ENCODE measurements at places on chromosomes 4 and X.
A peak's percentile ranks its signal among the peaks of the same experiment; 100 is the strongest.

- no peak for DNase-seq
These were observed 77.6 kb downstream of the FBXL5 start for GRCh38 chr4:15577508-15577907.

GRCh38 chr4:100421361-100421978 lies 96.4 kb downstream of the EMCN start:
- peak; percentile 51 for DNase-seq

DNA sequence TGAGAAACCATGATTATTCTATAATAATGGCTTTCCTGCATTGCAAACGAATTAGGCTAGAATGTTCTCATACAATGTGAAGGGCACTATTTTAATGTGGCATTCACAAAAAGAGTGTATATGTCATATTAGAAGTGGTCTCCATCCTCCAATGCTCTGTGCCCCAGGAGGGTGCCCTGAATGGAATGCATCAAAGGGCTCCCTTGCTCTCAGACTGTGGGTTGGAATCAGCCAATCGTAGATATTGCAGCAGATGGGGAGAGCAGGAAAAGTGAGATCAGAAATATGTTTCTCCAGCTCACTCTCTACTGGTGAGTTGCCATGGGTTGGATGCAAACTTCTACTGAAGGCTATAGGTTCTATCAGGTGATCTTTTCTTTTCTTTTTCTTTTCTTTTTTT lies 11.9 kb upstream of the NSUN7 start:
- no peak for DNase-seq

GRCh38 chr4:153432965-153433753 lies 33.0 kb upstream of the TMEM131L start:
- DNase-seq = peak; percentile 77

DNA sequence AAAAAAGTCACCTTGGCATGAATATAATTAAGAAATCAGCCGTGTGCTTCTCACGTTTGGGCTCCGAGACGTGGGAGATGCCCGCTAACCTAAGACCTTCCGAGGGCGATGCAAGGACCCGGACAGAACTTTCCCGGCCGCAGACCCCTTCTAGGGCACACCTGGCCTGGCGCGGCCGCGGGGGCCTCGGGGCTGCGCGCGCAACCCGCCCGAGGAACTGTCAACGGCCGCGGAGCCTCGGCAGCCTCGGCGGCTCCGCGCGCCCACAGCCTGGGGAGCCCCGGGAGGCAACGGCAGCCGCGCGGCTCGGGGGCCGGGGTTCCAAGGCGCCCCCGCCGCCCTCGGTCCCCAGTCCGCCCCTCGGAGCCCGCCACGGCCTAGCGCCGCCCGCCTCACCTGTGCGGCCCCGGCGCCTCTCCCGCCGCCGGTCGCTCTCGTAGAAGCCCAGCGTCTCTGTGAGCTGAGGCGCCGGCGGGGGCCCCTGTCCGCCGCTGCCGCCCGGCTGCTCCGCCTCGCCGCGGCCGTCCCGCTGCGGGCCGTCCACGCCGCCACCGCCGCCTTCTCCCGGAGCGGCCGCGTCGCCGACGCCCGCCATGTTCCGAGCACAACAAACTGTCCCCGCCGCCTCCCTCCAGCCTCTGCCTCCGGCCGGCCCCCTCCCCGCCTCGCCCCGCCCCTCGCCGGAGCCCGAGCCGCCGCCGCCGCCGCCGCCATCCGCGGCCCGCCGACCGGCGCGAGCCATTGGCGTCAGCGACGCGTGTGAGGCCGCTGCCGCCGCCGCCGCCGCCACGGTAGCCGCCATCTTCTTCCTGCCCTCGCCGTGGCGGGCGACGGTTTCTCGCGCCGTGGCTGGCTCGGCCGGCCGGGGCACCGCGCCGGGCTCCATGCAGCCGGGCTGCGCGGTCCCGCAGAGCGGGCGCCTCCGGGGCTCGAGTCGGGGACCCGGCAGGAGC lies at the start of gene TAPT1:
Gene TAPT1, minus strand, starts transcription at position 609 of the 953 bp plus-strand sequence. Its CDS starts 14 bp downstream, at position 595.
- DNase-seq = no peak

DNA sequence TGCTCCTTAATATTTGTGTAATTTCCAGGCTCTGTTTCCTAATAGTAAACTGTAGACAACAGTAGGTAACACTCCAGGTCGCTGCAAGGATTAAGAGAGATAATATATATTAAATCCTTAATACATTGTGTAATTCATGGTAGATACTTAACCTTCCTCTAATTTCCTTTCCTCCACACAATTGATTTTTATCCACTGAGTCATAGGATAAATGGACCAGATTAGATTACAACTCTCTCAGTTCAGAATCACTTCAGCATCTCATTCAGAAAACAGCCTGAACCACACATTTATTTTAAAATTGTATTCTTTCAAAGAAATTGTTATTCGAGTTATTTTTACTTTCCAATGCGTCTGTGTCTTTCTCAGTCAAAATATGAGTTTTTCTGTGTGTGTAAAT lies 17.1 kb downstream of the GK2 start:
- no peak for DNase-seq

DNA sequence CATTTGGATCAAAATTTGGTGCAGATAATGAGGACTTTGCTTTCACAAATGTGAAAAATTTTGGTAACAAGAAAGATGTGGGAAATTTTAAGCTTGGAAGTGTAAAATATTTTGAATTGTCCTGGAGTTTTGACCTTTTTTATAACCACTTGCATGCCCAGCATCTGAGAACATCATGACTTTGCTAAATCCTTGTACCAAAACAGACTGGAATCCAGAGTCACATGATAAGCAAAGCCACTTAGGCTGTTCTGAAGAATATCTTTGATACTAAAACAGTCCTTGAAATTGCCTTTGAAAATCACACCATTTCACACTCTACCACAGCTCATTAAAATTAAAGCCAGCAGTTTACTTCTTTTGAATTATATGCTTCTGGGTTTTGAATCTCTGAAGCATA lies 2.5 kb upstream of the PPM1K start:
- DNase-seq = no peak

DNA sequence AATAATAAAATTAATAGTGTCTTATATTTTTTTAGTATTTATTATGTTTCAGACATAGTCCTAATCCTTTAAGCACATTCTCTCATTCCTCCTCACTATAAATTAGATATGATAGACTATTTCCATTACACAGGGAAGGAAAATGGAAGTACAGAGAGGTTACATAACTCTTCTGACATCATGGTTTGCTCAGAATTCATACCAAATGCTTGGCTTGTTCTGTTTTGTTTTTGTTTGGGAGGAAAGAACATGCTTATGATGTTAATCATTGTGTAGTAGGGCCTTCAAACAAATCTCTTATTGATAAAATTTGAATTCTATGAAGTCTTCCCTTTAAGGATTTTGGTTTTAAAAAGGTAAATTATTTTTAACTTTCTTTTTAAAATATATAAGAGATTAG lies 59.5 kb downstream of the RXFP1 start:
- DNase-seq = no peak

DNA sequence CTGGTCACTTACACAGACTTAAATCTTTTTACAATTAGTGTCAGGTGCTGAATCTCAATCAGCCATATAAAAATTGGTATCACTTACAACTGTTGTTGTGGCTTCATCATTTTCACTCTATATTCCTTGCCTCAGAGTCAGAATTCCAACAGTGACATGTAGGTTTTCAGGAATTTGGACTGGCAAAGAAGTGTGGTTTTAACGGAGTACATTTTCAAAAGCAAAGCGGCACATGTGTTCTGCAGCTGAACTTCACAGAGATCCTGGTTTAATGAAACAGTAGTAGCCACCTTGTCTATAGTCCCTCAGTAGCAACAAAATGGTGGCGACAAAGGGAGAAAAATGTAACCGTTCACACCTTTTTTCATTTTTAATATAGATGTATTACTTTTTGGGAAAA lies 486.6 kb downstream of the FAT4 start:
- no peak for DNase-seq

DNA sequence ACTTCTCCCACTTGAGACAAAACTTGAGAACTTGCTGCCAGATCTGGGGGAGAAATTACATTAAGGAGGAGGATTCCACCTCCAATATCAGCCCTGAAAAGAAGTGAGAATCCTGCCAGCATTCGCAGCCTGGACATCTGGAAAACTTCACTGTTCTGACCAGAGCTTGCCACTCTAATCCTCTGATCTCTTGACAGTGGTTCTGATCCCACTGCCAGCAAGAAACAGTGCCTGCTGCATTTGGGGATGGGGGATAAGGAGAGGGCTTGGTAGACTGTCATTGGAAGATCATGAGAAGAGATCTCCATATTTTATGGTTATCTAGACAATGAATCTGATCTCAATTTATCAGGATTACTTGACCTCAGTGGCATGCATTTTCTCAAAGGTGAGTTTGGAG lies 49.8 kb upstream of the TMEM33 start:
- DNase-seq = no peak

DNA sequence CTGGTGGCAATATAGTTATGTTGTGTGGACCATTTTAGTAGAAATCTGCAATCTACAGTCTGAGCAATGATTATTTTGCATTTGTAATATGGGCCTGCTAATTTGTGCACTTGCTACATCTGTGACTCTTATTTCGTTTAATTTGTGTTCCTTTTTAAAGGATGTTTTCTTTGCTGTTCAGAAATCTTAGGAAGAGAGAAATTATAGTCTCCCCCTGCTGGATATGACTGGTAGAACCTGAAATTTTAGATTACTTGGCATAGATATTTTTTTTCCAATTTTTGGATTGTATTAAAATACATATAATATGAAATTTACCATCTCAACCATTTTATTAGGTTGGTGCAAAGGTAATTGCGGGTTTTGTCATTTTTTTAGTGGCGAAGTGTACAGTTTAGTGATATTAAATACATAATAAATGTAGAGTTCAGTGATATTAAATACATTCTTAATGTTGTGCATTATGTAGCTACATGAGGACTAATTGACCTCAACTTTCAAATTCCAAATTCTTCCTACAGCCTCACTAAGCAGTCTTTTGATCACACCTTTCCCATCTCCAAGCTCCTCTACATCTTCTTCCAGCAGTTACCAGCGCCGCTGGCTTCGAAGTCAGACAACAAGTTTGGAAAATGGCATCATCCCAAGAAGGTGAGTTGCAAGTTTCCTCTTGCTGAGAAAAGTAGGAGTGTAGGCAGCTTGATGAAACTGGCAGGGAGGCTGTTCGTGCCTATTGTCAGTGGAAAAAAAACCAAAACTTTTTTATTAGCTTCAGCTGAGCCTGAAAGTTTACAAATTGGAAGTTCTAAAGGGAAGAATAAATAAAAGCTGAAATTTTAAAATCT lies 82.2 kb downstream of the FNIP2 start:
- peak; percentile 15 for DNase-seq

- peak; percentile 32 for DNase-seq
These were observed 22.8 kb downstream of the NDST4 start for GRCh38 chr4:115090483-115091075.

GRCh38 chr4:107299646-107300045 lies 263.5 kb upstream of the DKK2 start:
- DNase-seq = no peak

DNA sequence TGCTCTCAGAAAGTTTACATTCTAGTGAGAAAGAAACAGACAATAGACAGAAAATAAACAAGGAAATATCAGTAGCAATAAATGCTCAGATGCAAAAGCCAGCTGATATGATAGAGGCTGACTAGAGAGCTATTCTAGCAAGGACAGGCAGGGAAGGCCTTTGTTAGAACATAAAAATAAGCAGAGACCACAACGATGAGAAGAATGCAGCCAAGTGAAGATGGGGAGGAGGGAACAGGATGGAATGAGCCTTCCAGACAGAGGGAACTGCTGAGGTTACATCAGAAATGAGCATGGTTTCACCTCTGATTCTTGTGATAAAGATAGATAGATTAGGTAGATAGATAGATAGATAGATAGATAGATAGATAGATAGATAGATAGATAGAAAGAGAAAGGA lies 7.6 kb upstream of the SOWAHB start:
- DNase-seq = no peak

- DNase-seq = no peak
These were observed 3.9 kb downstream of the SPON2 start for GRCh38 chr4:1168191-1169101.

- no peak for DNase-seq
These were observed 50.2 kb upstream of the GABRE start for GRCh38 chrX:152024710-152025109.

- no peak for DNase-seq
These were observed 90.4 kb downstream of the PHOX2B start for GRCh38 chr4:41658163-41658562.

- no peak for DNase-seq
These were observed 14.1 kb downstream of the GABRA4 start for GRCh38 chr4:46979283-46979682.

DNA sequence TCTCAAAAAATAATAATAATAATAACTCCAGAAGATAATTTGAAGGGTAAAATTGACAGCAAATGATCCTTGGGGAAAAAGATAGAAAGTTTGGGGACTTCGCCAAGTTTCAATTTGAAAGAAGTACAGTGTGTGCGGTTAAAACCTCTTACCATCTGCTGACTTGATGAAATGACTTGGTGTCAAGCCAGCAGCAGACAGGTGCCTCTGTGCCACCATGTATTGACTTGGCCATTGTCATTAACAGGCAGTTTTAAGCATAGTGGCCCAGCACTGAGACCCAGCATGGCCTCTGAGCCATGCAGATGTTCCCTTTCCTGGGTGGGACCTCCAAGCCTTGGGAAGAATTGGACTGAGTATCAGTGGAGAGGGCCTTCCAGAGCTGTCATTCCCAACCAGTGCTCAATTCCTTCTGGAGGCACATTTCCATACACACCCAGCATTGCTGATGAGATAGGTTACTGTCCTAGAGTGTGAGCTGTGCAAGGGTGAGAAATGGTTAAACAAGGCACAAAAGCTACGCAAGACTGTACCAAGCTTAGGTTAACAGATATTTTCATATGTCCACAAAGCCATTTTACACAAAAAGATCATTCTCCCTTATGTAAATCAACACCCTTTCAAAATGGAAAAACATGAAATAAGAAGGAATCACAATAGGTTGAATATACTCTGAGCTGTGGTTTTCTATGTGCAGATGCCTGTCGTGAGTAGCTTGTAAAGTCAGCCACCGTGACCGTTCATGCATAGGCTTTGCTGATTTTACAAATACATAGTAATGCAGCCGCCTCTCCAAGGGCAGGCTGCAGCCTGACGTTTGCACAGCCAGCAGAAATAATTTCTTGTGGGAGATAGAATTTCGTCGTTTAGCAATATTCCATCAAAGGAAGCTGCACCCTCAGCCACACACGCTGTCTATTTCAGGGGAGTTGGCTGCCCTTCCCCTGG lies 59.4 kb upstream of the FBXW7 start:
- no peak for DNase-seq

- no peak for DNase-seq
These were observed 94.1 kb upstream of the ACSL4 start for GRCh38 chrX:109826954-109827708.

DNA sequence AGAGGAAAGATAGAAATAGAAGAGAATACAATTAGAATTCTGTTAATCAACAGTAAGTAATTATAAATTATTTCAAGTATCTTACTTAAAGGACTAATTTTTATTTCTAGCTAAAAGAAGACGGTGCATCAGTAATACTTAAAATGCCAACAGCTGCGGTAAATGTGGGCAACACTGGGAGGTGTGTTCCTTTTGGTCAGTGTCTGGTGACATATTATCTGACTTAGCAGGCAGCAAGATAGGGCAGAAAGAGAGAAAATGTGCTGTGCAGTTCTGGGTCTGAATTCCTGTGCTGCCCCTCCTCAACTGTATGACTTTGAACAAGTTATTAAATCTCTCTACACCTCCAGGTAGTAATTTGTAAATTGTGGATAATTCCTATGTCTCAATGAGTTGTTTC lies 120.6 kb downstream of the ZNF827 start:
- no peak for DNase-seq
